T-helper 2 cell treated with Interferon-gamma antibody and Interleukin-4, amounts not matched to agents 5 μg/mL and 100 μg/mL, for 36 hours (primary cell): ENCODE measurements at places on chromosomes 16 and 17.

DNA sequence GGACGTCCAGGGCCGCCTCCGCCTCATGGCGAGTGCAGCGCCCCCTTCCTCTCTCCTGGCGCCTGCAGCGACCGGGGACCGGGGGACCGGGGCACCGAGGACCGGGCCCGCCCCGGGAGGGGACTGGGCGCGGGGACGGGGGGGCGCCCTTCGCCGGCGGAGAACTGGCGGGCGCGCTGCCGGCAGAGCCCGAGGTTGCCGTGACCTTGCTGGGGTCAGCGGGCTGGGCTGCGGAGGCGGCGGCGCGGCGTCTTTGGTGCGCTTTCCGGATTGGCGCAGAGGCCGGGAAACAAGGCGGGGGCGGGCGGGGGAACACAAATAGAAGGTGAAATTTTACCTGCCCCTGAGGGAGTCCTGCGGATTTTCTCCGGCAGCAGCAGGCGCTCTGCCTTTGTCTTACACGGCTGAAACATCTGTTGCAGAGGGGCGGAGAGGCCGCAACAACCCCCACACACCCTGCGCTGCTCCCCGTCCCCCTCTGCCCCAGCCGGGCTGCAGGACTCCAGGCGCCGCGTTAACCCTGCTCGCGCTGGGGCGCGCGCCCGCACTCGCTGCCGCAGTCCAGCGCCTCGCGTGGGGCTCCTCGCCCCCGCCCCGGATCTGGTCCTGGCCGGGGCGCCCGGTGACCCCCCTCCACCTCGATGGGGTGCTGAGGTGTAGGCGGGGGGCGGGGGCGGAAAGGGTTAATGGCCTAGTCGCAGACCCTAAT lies 53.5 kb downstream of the SREBF1 start:
- H3K4me3 ChIP-seq = peak overlapping the region; percentile 71
- peaks cover 22% of the 10 kb centered on the region for H3K27me3 ChIP-seq
- H3K27ac ChIP-seq = no peak overlapping the region
- peaks cover 7% of the 10 kb centered on the region for H3K4me1 ChIP-seq

DNA sequence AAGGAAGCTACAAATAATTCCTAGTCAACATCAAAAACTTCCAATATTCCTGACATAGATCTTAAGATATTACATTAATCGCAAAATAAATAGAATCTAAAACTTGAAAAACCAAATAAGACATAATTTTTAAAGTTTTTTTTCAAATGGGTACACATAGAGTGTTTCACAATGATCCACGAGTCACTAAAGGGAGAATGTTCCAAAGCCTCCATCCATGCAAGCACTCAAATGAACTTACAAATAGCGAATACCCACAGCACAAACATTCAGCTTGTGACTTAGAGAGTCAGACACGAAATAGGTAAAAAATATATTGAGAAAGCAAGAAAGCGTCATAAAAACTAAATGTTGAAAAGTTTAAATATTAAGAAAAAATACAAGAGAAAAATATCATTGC lies 65.7 kb downstream of the CEP112 start:
- peaks cover 9% of the 10 kb centered on the region for H3K27me3 ChIP-seq
- H3K27ac ChIP-seq = no peak overlapping the region
- H3K36me3 ChIP-seq = no peaks in the 10 kb centered on the region
- DNase-seq = no peak
- H3K4me1 ChIP-seq = no peaks in the 10 kb centered on the region

DNA sequence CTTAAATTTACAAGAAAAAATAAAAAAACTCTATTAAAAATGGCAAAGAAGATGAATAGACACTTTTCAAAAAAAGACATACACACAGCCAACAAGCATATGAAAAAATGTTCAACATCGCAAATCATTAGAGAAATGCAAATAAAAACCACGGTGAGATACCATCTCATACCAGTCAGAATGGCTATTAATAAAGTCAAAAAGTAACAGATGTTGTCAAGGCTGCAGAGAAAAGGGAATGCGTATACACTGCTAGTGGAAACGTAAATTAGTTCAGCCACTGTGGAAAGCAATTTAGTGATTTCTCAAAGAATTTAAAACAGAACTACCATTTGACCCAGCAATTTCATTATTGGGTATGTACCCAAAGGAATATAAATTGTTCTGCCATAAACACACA lies 31.4 kb downstream of the CAPNS2 start:
- DNase-seq = no peak
- H3K4me1 ChIP-seq = no peaks in the 10 kb centered on the region
- H3K36me3 ChIP-seq = no peaks in the 10 kb centered on the region
- peaks cover 14% of the 10 kb centered on the region for H3K27me3 ChIP-seq

GRCh38 chr17:50565402-50566350 lies 5.2 kb downstream of the CACNA1G start:
- peaks cover 54% of the 10 kb centered on the region for H3K27me3 ChIP-seq
- H3K4me3 ChIP-seq = no peak overlapping the region

- H3K36me3 ChIP-seq = no peaks in the 10 kb centered on the region
- H3K27me3 ChIP-seq = peaks cover 17% of the 10 kb centered on the region
- peaks cover 29% of the 10 kb centered on the region for H3K4me1 ChIP-seq
- no peak overlapping the region for H3K27ac ChIP-seq
Measured at GRCh38 chr17:37818689-37819088, 73.8 kb upstream of the HNF1B start.

GRCh38 chr17:33302394-33302793 lies 9.3 kb upstream of the ASIC2 start:
- H3K27me3 ChIP-seq = peaks cover 9% of the 10 kb centered on the region
- H3K4me1 ChIP-seq = peaks cover 12% of the 10 kb centered on the region
- no peaks in the 10 kb centered on the region for H3K36me3 ChIP-seq
- no peak overlapping the region for H3K4me3 ChIP-seq

DNA sequence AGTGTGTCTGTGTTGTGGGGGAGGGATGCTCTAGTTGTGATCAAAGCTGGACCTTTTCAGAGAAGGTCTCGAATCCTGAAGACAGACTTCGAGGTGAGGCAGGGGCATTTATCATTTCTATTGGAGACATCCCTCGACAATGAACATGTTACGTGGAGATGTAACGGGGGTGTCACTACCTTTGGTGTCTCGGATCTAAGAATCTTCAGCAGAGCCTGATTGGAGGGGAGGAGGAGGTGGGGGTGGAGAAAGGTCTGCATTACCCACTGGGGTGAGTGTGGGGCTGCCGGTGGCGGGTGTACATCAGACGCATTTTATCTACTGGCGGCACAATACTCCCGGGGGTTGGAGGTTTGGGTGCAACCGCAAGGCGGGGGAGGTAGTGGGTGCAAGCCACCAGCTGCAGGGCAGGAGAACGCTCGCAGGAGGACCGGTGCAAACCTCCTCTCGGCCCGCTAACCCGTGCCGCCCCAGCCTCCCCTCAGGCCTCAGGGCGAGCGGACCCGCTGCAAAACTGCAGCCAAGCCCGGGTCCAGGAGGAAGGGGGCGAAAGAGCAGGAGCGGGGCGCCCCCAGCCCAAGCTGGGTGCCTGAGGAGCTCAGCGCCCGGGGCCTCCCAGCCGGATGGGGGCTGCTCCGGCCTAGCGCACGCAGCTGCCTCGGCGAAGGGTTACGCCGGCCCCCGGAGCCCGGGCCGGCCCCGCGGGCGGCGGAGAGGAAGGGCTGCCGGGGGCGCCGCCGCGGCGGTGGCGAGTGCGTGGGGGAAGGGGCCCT lies 735 bp downstream of the ZNF652 start:
- H3K4me3 ChIP-seq = peak overlapping the region; percentile 95
- peak; percentile 73 for DNase-seq
- H3K27ac ChIP-seq = peak overlapping the region; percentile 89
- H3K4me1 ChIP-seq = peaks cover 43% of the 10 kb centered on the region
- H3K27me3 ChIP-seq = peaks cover 8% of the 10 kb centered on the region
- peaks cover 11% of the 10 kb centered on the region for H3K36me3 ChIP-seq

DNA sequence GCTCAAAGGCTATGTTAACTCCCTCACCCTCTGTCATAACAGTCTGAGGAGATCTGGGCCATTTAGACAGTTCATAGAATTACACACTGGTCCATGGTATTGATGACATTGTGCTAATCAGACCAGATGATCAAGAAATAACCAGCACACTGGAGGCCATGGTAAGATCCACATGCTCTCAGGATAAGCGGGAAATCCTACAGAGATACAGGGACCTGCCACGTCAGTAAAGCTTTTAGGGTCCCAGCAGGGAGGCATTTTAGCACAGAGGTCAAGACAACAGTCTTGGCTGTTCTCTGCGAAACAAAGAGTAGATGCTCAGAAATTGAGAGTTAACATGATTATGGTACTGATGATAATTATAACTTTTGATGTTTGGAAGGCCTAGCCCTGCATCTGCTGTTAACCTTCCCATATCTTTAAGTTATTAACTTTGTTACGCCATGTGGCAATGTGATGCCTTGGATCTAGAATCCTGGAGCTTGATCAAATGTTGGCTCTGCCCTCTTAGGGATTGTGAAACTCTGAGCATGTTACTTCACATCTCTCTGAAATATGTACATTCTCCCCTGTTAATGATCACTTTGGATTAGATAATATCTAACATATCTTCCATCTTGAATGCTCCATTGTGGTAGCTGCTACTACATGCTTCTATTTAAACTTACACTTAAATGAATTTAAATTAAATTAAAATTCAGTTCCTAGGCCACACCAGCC lies 172.0 kb upstream of the SOX9 start:
- no peaks in the 10 kb centered on the region for H3K27me3 ChIP-seq
- no peak overlapping the region for H3K4me3 ChIP-seq
- no peaks in the 10 kb centered on the region for H3K36me3 ChIP-seq
